ENCODE measurements at places on chromosomes 6 and 20.

DNA sequence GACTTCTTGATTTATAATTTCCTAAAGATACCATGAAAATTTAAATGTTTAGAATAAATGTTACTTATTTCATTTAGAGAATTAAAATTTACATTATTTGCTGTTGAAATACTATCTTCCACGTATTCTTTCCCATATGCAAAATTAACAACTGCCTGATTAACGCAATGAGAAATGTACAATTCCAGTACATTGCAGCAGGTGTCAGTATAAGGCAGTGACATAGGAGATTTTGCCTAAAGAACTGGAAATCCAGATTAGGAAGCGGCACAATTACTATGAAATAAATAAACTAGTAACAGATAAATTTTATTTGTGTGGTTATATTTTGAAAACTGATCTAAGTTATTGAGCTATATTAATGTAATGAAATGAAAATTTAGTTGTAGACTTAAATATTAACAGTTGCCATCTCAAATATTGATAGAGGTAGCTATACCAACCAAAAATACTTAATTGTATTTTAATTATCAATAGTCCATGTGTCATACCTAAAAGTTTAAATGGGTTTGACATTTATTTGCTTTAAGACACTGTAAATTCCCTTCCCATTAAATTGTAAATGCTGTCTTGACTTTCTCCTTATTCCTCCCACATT, 300.2 kb downstream of the UTRN start:
- DNase-seq: peak; percentile 70

GRCh38 chr6:8130399-8130798, 28.1 kb upstream of the EEF1E1 start:
- no peak for DNase-seq

- peak; percentile 57 for DNase-seq
Measured at GRCh38 chr6:44010411-44011349, 116.6 kb downstream of the MRPL14 start.

DNA sequence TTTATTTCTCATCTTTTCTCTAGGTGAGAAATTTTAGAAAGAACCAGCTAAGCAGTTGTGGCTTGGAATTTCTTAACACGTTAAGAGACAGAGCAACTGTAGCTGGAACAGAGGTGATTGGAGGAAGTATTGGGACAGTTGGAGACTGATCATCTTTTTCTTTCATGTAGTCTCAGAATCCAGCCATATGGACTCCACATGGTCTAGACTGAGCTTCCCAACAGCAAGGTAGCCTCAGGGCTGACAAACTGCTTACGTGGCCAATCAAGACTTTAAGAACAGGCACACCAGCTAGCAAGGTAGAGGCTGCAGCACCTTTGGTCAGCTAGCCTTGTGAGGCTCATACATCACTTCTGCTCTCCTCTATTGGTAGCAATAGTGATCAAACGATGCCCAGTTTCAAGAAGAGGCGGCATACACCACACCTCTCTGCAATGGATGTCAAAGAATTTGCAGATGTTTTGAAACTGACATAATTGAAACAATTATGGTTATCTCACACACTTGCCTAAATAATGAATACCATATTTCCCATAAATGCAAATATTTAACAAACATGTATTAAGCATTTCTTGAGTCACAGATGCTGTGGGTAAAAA, 590.5 kb upstream of the SLC35B3 start:
- no peak for DNase-seq

DNA sequence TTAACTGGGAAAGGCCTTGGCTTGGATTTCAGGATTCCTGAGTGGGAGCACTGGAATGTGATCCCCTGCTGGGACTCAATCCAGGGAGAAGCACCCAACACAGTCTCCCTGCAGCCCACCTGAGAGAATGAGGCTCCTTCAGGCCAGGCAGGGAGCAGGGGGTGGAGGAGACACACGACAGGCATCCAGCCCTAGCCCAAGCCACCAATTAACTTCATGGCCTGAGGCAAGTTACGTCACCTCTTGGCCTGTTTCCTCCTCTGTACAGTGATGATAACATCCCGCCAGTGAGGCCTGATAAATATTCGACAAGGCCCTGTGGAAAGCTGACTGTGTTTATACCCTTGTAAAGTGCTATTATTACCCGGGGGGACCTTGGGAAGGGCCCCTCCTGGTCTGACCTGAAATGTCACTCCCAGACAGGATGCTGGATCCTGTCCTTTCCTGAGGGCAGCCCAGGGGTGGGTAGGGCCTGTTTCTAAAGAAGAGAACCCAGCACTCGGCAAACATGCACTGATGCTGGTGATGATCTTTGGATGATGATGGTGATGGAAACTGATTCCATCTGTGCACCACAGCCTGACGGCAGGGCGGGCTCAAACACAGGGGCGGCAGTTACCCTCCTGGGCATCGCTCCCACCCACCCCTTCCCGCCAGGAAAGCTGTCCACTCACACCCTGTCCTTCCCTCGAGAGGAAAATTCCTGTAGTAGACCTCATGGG, 12.4 kb downstream of the FRS3 start:
- DNase-seq: peak; percentile 92

DNA sequence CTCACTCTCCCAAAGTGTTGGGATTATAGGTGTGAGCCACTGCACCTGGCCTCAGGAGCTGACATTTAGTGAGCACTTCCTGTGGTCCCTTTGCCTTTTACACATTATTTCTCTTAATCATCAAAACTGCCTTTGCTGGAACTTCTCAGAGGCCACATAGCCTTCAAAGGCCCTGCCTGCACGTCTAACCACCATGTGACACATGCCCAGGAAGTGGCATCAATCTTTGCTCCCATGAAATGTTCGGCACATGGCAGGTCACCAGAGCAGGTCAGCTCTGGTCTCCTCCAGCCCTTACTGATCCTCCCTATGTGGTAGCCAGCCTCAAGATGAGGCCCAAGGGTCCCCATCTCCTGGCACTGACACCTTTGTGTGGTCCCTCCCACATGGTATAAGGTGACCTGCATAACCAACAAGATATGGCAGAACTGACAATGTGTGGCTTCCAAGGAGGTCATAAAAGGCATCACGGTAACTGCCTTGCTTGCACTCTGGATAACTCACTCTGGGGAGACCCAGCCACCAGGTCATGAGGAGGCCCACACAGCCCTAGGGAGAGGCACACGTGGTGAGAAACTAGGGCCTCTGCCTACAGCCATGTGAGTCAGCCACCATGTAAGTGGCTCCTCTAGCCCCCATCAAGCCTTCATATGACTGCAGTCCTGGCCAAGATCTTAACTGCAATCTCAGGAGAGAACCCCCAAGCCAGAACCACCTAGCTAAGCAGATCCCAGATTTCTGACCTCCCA, 28.8 kb upstream of the HMGA1 start:
- DNase-seq: no peak
